ENCODE measurements at places on chromosomes 3 and 15. TPM values are rescaled to one million over a fixed set of nuclear protein-coding genes. Genes with fewer than 3 reads are reported as not detected.

GRCh38 chr3:58005669-58006068, 2.6 kb upstream of the FLNB start:
- no peaks in the 10 kb centered on the region for H3K27me3 ChIP-seq
- H3K27ac ChIP-seq, result peak overlapping the region; percentile 37
- H3K36me3 ChIP-seq, result no peaks in the 10 kb centered on the region
- H3K4me3 ChIP-seq, result no peak overlapping the region

Gene CELSR3
- total RNA-seq, result 15.0 TPM

- no peak overlapping the region for H3K4me3 ChIP-seq
- no peaks in the 10 kb centered on the region for H3K27me3 ChIP-seq
- no peak overlapping the region for H3K27ac ChIP-seq
- DNase-seq, result no peak
- no peaks in the 10 kb centered on the region for H3K4me1 ChIP-seq
Measured at GRCh38 chr3:151891721-151892120, 18.3 kb downstream of the SUCNR1 start.

GRCh38 chr15:54567408-54568035, 589.3 kb downstream of the UNC13C start:
- H3K27me3 ChIP-seq, result no peaks in the 10 kb centered on the region
- no peaks in the 10 kb centered on the region for H3K4me1 ChIP-seq
- no peak overlapping the region for H3K4me3 ChIP-seq
- H3K27ac ChIP-seq, result no peak overlapping the region
- no peaks in the 10 kb centered on the region for H3K36me3 ChIP-seq

GRCh38 chr3:89488800-89489580, 381.6 kb downstream of the EPHA3 start:
- no peaks in the 10 kb centered on the region for H3K27me3 ChIP-seq
- no peak for DNase-seq
- no peaks in the 10 kb centered on the region for H3K4me1 ChIP-seq
- H3K27ac ChIP-seq, result no peak overlapping the region
- no peaks in the 10 kb centered on the region for H3K36me3 ChIP-seq

GRCh38 chr15:48391950-48392349, 60.7 kb downstream of the DUT start:
- peak overlapping the region; percentile 39 for H3K27ac ChIP-seq
- H3K4me3 ChIP-seq, result no peak overlapping the region
- peaks cover 5% of the 10 kb centered on the region for H3K4me1 ChIP-seq

GRCh38 chr3:71825551-71826283, 40.8 kb upstream of the PROK2 start:
- no peaks in the 10 kb centered on the region for H3K36me3 ChIP-seq
- H3K4me3 ChIP-seq, result no peak overlapping the region
- no peak overlapping the region for H3K27ac ChIP-seq
- no peak for DNase-seq
- no peaks in the 10 kb centered on the region for H3K4me1 ChIP-seq

DNA sequence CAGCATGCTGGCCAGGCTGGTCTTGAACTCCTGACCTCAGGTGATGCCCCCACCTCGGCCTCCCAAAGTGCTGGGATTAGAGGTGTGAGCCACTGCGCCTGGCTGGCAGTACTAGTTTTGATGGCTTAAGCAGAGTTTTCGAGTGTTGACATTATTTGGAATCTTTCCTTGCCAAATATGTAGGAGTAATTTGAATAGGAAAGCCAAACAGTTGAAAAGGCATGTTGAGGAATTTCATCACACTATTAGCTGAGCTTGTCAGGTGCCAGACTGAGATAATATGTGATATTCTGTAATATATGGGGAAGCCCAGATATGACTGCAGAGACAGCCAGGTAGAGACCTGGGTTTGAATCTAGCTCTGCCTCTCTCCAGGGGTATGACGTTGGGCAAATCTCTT, 109.3 kb downstream of the SV2B start:
- no peaks in the 10 kb centered on the region for H3K4me1 ChIP-seq
- H3K36me3 ChIP-seq, result no peaks in the 10 kb centered on the region
- DNase-seq, result no peak
- no peak overlapping the region for H3K27ac ChIP-seq
- H3K27me3 ChIP-seq, result no peaks in the 10 kb centered on the region
- H3K4me3 ChIP-seq, result no peak overlapping the region

DNA sequence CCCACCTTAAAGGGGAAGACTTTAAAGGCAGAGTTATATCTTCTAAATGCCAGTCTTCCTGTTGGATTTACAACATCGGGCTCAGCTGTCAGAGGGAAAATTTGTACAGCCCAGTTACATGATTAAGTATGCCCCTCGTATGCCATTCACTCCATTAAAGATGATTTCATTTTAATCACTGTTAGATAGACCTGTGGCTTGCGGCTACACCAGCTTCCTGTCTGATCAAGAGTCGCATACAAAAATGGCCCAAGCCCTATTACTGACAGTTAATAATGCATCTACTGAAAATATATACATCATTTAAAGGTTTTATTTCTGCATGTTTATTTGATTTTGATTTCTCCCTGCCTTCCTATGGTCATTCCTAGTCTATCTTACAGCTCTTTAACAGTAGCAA, 7.1 kb downstream of the EIF4E3 start:
- H3K27ac ChIP-seq, result no peak overlapping the region
- DNase-seq, result no peak
- no peaks in the 10 kb centered on the region for H3K27me3 ChIP-seq
- no peak overlapping the region for H3K4me3 ChIP-seq

Gene SLC51A
- total RNA-seq, result 56.3 TPM

DNA sequence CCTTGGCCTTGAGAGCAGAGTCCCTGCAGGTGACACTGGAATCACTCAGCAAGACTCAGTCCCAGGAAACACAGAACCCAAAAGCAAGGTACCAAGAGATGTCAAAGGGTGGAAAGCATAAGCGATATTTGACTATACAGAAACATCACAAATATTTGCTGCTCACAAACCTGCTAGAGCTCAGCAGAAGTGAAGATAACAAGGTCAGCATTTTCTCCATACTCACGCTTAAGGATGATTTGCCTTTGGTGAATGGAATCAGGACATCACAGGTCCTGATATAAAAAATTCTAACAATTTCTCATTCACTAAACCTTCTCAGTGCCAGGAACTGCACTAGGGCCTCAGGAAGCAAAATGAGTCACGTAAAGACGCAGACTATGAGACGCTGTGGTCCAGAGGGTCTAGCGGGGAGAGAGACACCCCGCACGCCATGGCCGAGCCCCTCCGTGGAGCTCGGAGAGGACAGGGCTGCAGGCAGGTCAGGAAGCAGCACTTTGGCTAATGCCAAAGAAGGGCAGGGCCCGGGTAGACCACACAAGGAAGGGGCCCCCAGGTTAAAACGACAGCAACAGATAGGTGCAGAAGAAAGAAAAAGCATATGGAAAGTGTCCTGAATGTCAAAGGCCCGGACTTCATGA, 10.7 kb downstream of the PCSK6 start:
- no peak overlapping the region for H3K27ac ChIP-seq
- no peaks in the 10 kb centered on the region for H3K36me3 ChIP-seq
- H3K4me1 ChIP-seq, result peaks cover 20% of the 10 kb centered on the region
- no peak overlapping the region for H3K4me3 ChIP-seq
- no peaks in the 10 kb centered on the region for H3K27me3 ChIP-seq
- no peak for DNase-seq

DNA sequence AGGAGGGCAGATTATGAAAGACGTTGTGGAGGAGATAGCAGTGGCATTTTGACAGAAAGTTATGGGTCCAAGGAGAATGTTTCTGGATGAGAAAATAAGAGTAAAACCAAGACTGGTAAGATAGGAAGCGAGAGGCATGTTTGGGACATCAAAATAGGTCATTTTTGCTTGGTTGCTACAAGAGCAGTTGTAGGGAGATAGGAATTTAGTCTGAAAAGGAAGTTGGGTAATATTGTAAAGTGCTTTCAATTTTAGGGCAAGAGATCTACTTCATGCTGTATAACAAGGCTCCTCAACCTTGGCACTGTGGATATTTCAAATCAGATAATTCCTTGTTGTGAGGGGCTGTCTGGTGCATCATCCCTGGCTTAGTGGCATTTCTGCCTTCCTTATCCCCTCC, 118.0 kb upstream of the DPH6 start:
- no peak for DNase-seq
- no peak overlapping the region for H3K4me3 ChIP-seq
- H3K27me3 ChIP-seq, result no peaks in the 10 kb centered on the region
- no peaks in the 10 kb centered on the region for H3K36me3 ChIP-seq
- no peaks in the 10 kb centered on the region for H3K4me1 ChIP-seq

GRCh38 chr3:169034401-169034800, 629.1 kb downstream of the MECOM start:
- no peaks in the 10 kb centered on the region for H3K27me3 ChIP-seq
- H3K4me3 ChIP-seq, result no peak overlapping the region
- no peaks in the 10 kb centered on the region for H3K4me1 ChIP-seq
- no peak for DNase-seq

Gene HACL1
- total RNA-seq, result 21.3 TPM

Gene SMCO1
- not detected for total RNA-seq

GRCh38 chr3:164208048-164208447, 870.2 kb downstream of the SI start:
- H3K4me1 ChIP-seq, result no peaks in the 10 kb centered on the region
- no peaks in the 10 kb centered on the region for H3K36me3 ChIP-seq
- H3K27ac ChIP-seq, result no peak overlapping the region
- no peak for DNase-seq
- no peak overlapping the region for H3K4me3 ChIP-seq

- no peaks in the 10 kb centered on the region for H3K36me3 ChIP-seq
- H3K27ac ChIP-seq, result peak overlapping the region; percentile 38
- H3K4me3 ChIP-seq, result peak overlapping the region; percentile 25
- no peaks in the 10 kb centered on the region for H3K27me3 ChIP-seq
- DNase-seq, result peak; percentile 84
- H3K4me1 ChIP-seq, result peaks cover 14% of the 10 kb centered on the region
Measured at GRCh38 chr3:69250014-69250413, 127.6 kb upstream of the LMOD3 start.

Gene NANOGP8
- total RNA-seq, result 1.1 TPM

DNA sequence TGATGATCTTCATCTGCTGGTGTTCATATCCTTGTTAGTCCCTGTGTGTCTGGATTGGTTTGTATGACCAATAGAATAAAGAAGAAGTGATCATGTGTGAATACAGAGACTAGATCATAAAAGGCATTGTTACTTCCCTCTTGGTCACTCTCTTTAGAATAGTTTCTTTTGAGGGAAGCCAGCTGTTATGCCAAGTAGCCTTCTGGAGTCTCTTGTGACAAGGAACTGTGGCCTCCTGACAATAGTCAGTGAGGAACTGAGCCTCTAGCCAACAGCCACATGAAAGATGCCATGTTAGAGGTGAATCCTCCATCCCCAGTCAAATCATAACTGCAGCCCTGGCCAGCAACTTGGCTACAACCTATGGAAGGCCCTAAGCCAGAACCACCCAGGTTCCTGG, 63.0 kb upstream of the SMAD3 start:
- DNase-seq, result no peak
- H3K4me1 ChIP-seq, result no peaks in the 10 kb centered on the region
- H3K36me3 ChIP-seq, result no peaks in the 10 kb centered on the region
- no peak overlapping the region for H3K27ac ChIP-seq
- H3K27me3 ChIP-seq, result no peaks in the 10 kb centered on the region

Gene SH3GL3
- not detected for total RNA-seq

DNA sequence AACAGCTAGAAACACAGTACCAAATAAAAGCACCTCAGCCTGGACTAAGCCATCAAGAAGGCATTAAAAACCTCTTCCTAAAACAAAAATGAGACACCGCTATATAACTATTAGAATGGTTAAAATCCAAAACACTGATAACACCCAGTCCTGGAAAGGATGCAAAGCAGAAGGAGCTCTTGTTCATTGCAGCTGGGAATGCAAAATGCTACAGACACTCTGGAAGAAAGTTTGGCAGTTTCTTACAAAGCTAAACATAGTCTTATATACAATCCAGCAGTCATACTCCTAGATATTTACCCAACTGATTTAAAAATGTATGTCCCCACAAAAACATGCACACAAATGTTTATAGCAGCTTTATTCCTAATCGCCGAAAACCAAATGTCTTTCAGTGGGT, 35.7 kb downstream of the CHSY1 start:
- no peaks in the 10 kb centered on the region for H3K36me3 ChIP-seq
- H3K4me3 ChIP-seq, result no peak overlapping the region
- no peaks in the 10 kb centered on the region for H3K27me3 ChIP-seq
- peaks cover 5% of the 10 kb centered on the region for H3K4me1 ChIP-seq

DNA sequence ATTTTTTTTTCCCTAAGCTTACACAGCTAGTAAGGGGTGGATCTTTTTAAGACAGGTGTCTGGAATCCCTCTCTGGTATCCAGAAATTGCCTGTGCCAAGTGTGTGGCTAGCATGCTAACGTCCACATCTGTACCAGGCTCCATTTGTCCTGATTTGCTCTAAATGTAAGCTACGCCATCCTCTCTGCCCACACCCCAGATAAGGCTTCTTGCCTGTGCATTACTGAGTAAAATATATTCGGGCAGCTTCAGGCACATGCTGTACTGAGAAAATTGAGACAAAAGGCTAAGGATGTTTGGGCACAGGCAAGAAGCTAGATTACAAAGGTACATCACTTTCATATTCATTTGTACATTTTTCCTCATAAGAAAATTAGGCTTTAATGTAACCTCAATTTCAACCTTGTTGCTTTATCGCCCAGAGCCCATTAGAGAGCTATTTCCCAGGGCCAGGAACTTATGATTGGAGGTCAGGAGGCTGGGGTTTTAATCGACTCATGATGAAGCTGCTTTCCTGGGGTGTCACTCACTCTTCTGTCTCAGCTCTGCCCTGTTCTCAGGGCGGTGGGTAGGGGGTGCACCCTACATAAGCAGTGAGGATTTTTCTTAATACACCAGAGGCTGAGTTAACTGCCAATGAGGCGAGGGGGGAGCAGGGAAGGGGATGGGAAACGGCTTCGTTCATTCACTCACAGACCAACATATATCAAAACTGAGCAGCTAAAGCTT, 106.3 kb downstream of the RORA start:
- peaks cover 8% of the 10 kb centered on the region for H3K4me1 ChIP-seq
- no peak overlapping the region for H3K4me3 ChIP-seq
- H3K36me3 ChIP-seq, result no peaks in the 10 kb centered on the region
- H3K27ac ChIP-seq, result no peak overlapping the region
- no peaks in the 10 kb centered on the region for H3K27me3 ChIP-seq

GRCh38 chr3:106048946-106049481, 180.2 kb upstream of the CBLB start:
- H3K36me3 ChIP-seq, result no peaks in the 10 kb centered on the region
- no peaks in the 10 kb centered on the region for H3K4me1 ChIP-seq
- H3K4me3 ChIP-seq, result no peak overlapping the region
- H3K27ac ChIP-seq, result no peak overlapping the region
- H3K27me3 ChIP-seq, result no peaks in the 10 kb centered on the region

- H3K4me3 ChIP-seq, result no peak overlapping the region
- no peak overlapping the region for H3K27ac ChIP-seq
- DNase-seq, result no peak
- peaks cover 10% of the 10 kb centered on the region for H3K4me1 ChIP-seq
- H3K36me3 ChIP-seq, result no peaks in the 10 kb centered on the region
Measured at GRCh38 chr3:149560001-149560400, 85.5 kb downstream of the TM4SF4 start.

- H3K36me3 ChIP-seq, result no peaks in the 10 kb centered on the region
- no peak overlapping the region for H3K27ac ChIP-seq
- no peak overlapping the region for H3K4me3 ChIP-seq
- no peaks in the 10 kb centered on the region for H3K4me1 ChIP-seq
Measured at GRCh38 chr15:37536967-37537605, 397.4 kb upstream of the TMCO5A start.
